ENCODE measurements at places on chromosomes 5 and 9.

- DNase-seq, result no peak
Measured at GRCh38 chr5:156883316-156883875, 33.3 kb downstream of the PPP1R2B start.

GRCh38 chr5:58855851-58856739, 273.2 kb downstream of the RAB3C start:
- DNase-seq, result no peak

GRCh38 chr5:65508978-65509377, 27.3 kb upstream of the ADAMTS6 start:
- DNase-seq, result no peak

GRCh38 chr9:127422787-127423186, 1.4 kb upstream of the ZNF79 start:
- DNase-seq, result no peak

DNA sequence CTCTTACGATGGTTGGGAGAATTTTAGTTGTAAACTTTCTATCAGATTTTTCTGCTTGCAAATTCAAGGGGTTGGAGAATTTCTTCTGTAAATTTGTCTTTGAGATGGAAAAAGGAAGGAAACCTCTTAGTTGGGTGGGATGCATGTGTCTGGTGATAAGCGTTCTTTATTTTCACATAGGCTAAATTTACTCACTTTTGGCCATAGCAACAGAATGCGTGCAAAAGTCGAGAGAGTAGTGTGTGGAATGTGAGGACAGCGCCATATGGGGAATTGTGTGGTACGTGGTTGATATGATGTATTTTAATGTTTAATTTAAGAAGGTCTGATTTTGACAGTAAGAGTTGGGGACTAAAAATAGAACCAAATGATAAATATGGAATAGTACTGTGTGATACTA, 282.2 kb downstream of the TAF11L14 start:
- DNase-seq, result no peak

DNA sequence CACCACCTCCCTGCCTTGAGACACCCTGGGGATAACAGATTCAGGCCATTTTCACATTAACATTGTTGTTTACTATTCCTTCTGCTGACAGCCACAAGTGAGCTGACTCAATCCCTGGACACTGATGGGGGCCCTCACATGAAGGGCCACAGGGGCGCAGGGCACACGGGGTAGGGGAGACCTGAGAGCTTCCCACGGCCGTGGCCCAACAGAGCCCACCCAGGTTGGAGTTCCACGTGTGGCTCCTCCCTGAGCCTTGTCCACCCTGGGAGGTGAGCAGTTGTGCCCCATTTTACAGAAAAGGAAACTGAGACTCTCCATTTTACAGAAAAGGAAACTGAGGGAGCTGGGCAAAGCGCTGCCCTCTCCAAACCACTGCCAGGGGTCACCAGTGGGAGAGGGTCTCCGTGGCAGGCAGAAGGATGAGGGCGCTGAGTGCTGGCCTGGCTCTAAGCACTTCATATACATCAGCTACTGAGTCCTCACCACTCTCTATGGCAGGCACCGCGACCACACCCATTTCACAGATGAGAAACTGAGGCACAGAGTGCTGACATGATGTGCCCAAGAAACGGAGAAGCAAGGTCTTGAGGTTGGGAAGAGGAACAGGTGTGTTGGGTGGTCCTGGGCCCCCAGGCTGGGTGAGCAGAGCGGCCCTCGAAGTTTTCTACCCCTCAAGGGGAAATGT, 2.3 kb downstream of the NINJ1 start:
- DNase-seq, result no peak

DNA sequence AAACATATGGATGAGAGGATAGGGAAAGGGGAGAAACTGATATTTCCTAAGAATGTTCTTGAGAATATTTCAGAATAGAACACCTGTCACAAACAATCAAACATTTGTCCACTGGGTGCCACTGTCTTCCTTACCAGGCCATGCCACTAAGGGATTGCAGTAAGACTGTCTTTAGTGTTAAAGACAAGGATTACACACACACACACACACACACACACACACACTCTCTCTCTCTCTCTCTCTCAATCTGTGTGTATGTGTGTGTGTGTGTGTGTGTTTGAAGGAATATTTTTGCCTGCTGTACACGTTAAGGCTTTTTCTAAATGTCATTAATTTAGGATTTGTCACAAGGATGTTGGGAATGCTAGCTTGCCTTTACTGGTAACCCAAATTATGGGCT, 54.4 kb downstream of the CCDC192 start:
- no peak for DNase-seq

DNA sequence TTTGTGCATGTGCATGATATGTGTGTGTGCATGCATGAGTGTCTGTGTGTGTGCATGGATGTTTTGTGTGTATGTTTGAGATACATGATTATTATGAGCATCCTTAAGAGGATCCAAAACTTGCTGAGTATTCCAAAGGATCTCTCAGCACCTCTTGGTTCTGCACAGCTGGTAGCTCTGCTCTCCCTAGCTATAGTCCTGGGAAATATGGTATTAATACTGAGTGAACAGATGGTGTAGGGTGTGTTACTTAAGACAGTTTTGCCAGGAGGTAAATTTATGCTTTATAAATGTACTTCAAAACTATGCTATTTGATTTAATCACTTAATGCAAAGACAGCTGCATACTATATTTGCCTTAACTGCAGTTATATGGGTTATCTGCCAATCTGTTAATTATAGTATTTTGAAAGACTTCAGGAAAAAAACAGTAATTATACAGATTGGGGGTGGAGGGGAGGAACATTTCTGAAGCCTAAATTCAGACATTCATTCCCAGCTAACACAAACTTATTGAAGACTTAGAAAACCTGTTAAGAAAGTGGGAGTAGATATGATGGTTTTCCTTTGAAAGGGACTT, 215.5 kb downstream of the MPDZ start:
- no peak for DNase-seq

- DNase-seq, result no peak
Measured at GRCh38 chr5:102701748-102702147, 53.4 kb upstream of the PAM start.

DNA sequence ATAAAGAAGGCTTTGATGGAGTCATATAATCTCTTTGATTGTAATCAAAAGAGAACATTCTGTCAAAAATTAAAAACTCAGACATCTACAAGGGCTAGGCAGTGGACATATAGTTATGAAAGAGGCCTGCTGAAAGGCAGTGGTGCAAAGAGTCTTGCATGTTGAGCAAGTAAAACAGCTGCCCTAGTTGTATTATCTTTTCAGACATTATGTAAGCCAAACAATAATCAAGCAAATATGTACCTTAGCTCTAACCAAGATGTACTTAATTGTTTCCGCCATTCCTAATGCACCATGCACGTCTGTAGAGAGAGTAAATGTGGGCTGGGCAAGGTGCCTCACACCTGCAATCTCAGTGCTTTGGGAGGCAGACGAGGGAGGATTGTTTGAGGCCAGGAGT, 14.3 kb downstream of the GAPT start:
- DNase-seq, result no peak

Measured in AG04449 (cell line).